Cardiac septum (tissue), 1 donor: ENCODE measurements at places on chromosomes 4 and X.

GRCh38 chr4:37742149-37742548 is 56.0 kb upstream of the RELL1 start:
- no peak for DNase-seq

DNA sequence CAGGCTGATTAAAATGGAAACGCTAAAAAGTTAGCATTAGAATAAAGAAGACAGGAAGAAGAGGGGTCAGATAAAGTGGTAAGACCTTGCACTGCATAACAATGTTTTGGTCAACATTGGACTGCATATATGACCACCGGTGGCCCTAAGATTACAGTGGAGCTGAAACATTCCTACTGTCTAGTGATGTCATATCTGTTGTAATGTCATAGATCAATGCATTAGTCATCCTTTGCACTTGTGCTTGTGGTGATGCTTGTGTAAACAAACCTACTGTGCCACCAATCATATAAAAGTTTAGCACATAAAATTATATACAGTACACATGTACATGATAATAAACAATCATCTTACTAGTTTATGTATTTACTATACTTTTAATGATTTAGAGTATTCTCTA is 73.0 kb downstream of the TMEM165 start:
- DNase-seq = no peak

- DNase-seq = no peak
Measured at GRCh38 chr4:156606554-156607477, 364.8 kb downstream of the PDGFC start.

DNA sequence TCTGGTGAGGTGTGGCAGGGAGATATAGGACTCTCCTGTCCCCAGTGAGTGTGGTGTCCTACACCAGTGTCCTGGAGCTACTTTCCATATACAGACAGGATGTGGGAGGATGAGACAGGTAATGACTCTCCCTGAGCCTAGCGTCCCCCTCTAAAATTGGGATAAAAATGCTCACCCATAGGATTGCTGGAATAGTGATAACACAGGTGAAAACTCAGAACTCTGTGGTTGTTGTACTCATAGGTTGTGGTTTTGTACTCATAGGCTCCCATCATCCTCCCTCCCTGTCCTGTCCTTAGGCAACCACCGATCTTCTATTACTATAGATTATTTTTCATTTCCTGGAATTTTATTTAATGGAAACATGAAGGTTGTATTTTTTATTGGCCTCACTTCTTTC is 60.7 kb upstream of the NXF3 start:
- no peak for DNase-seq

DNA sequence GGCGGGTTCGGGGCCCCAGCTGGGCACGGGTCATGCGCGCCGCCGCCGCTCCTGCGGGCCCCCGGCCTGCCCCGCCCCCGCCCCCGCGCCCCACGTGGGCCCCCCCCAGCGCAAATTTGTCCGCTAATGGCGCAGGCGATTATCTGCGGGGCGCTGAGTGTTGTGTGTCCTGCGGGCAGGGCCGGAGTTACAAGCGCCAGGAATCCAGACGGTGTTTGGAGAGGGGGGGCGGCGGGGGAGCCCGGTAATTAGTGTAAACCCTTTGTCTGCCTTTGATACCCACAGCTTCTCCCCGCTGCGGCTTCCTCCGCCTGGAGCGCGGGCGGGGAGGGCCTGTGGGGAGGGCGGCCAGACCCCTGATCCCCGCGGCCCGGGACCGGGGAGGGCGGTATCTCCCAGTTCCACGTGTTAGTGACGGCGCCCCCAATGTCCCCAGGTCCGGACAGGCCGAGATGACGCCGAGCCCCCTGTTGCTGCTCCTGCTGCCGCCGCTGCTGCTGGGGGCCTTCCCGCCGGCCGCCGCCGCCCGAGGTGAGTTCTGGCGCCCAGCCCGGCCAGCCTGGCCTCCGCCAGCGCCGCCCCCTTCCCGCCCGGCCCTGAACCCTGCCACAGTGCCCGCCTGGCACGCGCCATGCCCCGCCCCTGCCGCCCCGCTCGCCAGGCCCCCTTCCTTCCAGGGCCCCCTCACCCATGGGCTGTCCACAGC is 761 bp downstream of the FGFRL1 start:
- no peak for DNase-seq

- no peak for DNase-seq
Measured at GRCh38 chrX:120759685-120760084, 116.0 kb downstream of the CT47B1 start.

GRCh38 chr4:23875317-23875716 is 14.5 kb downstream of the PPARGC1A start:
- DNase-seq = no peak

- no peak for DNase-seq
Measured at GRCh38 chrX:106811131-106811910, 8.8 kb downstream of the TBC1D8B start.

DNA sequence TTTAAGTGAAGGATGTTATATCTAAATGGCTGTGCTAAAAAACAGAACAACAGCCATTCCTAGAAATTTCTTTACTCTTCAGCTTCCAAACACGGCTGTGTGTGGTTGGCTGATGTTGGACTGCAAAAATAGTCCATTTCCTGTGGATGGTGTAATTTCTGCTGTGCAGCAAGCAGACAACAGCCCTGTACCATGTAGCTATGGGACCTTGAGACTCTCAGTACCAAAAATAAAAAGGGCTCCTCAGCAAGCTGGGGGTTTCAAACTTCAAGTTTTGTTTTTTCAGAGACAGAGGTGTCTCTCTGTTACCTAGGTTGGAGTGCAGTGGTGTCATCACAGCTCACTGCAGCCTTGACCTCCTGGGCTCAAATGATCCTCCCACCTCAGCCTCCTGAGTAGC is 18.1 kb downstream of the CD40LG start:
- DNase-seq = no peak

DNA sequence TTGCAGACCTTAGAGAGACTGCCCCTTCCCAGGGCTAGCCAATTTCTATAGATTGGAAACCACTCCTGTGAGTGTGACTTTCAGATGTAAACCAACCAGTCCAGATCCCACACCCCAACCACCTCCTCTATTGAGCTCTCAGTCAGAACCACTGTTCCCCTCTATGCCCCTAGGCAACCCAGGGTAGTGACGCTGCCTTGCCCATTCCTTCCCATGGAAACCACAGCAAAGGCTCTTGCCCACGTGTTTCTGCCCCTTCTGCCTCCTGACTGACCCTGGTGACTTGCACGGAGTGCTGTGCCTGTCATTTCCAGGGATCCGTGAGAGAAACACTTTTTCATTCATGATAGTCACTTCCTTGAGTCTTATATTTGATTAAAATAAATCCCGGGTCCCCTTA is 32.4 kb downstream of the CYTL1 start:
- DNase-seq = no peak

DNA sequence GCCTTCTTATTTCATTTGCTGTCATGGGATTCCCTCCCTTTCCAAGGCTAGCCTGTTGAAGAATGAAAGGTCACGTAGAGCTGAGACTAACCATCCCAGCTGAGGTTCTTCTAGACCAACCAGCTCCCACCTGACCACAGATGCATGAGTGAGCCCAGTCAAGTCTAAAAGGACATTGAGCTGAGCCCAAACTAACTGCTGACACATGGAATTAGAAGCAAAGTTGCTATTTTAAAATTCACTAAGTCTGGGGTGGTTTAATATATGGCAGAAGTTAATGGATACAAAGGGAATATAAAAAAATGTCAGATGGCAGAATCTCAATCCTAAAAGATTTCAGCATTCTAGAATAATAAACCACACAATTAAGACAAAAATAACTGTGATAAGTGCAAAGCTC is 118.9 kb upstream of the RASGEF1B start:
- DNase-seq = no peak

DNA sequence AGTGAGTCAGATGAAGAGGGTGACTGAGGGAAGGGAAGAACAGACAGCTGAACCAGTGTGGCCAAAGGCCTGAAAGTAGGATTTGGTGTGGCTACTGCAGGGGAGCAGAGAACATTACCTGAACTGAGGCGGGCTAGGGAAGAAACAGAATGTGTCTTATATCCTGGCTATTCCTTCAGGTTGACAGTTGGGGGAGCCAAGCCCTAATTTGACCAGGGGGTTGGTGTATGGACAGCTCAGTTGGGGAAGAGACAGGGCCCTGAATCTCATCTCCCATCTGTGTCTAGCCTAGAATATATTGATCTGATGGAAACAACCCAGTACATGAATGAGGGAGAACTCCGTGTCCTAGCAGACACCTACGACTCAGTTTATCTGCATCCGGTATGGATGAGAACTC is 4.2 kb downstream of the HDAC6 start:
- DNase-seq = no peak

GRCh38 chr4:108345862-108346817 is 177.4 kb upstream of the LEF1 start:
- DNase-seq = no peak

- DNase-seq = no peak
Measured at GRCh38 chr4:15982842-15983524, 20.0 kb upstream of the FGFBP2 start.

DNA sequence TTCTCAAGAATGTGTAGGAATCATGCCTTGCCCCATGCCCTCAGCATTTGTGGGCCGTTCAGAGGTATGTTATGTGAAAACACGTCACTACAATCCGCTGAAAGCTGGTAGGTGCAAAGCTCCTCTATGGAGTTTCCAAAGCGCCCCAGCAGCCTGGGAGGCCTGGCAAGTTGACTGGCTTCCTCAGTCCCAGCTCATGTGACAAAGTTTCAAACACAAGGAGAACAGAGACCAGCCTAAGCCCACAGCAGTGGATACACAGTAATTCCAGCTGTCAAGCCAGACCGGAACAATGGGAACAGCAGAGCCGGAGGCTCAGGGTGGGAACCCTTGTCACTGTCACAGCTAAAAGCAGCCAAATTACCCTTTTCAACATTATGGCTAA is 33.5 kb downstream of the NAT8L start:
- DNase-seq = no peak

DNA sequence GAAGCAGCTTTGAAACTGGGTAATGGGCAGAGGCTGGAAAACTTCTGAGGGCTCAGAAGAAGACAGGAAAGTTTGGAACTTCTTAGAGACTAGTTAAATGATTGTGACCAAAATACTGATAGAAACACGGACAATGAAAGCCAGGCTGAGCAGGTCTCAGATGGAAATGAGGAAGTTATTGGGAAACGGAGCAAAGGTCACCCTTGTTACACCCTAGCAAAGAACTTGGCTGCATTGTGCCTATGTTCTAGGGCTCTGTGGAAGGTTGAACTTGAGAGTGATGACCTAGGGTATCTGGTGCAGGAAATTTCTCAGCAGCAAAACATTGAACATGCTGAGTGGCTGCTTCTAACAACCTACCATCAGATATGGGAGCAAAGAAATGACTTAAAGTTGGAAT is 50.8 kb upstream of the FBXW7 start:
- DNase-seq = no peak

DNA sequence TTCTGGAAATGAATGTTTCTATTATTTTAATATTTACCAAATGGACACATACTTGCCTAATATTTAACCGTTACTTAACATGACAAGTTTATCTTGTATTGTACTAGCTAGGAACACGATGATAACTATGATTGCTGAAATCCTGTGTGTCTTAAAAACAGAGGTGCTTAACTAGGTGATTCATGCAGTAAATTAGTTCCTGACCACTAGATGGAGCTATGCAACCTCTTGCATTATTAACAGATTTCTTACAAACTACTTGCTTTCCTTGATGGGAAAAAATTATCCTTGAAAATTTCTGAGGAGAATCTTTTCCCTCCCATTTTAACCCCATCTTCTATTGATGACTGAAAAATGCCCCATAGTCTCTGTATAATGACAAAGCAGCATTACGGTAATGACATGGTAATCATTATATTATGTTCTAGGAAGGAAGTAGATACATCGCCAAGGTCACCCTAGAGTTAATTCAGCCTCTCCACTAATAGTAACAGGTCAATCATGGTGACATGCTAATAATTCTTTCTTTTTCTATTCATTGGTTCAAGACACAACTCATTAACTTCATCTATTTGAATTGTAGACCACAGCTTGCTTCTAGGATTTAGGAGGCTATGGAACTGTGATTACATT is 844.2 kb downstream of the RAPGEF2 start:
- no peak for DNase-seq

DNA sequence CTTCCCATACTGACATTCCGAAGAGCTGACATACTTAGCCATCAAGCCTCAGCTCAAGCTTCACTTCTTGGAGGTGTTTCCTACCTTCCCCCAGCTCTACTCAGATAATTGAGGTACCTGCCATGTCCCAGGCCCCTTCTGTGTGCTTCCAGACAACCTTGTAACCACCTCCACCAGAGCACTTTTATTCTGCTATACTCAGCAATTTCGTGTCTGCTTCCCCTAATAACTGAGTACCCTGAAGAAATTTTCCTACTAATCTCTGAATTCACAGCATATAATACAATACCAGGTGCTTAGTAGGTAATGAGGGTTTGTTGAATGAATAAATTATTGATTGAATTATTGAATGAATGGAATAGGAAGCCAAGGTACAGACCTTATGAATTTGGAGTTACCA is 605.5 kb downstream of the MID1IP1 start:
- DNase-seq = no peak
